ENCODE measurements at places on chromosomes 12 and 14.
A peak's percentile ranks its signal among the peaks of the same experiment; 100 is the strongest.

DNA sequence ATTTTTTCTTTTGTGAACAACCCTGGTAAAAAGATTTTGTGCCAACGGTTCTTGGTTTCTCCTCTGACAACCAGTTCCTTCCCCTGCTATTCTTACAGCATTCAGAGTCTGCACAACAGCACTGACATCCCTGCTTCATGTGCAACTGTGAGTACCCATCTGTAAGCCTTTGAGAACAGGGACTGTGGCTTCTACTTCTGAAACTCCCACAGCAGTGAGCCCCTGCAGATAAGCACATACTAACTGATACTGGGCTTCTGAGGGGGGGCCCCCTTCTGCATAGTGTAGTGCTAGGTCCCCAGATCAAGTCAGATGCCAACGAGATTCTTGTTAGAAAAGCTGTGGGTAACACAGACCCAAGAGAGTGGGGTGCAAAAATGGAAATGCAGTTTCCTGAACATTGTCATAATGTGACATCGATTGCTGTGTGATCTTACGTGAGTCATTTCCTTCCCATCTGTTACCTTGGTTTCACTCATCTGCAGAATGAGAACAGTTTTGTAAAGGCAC is 11.1 kb upstream of the NINJ2 start:
- no peak for DNase-seq

- no peak for DNase-seq
These were observed 156.5 kb upstream of the C14orf180 start for GRCh38 chr14:104422837-104423681.

DNA sequence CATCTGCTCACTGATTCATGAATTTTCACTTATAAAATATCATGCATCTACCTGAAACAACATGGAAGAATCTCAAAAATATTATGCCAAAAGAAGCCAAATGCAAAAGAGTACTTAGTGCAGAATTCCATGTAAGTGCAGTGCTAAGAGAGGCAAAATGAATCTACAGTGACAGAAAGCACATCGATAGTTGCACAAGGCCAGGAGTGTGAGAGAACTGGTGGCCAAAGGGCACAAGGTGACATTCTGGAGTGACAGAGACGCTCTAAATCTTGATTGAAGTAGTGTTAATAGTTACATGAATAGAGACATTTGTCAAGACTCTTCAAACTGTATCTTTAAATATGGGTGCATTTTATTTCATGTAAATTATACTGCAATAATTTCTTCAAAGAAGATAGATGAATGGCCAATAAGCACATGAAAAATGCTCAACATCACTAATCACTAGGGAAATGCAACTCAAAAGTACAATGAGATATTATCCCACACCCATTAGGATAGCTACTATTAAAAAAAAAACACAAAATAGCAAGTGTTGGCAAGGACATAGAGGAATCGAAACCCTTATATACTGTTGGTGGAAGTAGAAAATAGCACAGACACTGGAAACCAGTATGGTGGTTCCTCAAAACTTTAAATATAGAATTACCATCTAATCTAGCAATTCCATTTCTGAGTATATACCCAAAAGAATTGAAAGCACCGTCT is 71.7 kb upstream of the KICS2 start:
- no peak for DNase-seq

DNA sequence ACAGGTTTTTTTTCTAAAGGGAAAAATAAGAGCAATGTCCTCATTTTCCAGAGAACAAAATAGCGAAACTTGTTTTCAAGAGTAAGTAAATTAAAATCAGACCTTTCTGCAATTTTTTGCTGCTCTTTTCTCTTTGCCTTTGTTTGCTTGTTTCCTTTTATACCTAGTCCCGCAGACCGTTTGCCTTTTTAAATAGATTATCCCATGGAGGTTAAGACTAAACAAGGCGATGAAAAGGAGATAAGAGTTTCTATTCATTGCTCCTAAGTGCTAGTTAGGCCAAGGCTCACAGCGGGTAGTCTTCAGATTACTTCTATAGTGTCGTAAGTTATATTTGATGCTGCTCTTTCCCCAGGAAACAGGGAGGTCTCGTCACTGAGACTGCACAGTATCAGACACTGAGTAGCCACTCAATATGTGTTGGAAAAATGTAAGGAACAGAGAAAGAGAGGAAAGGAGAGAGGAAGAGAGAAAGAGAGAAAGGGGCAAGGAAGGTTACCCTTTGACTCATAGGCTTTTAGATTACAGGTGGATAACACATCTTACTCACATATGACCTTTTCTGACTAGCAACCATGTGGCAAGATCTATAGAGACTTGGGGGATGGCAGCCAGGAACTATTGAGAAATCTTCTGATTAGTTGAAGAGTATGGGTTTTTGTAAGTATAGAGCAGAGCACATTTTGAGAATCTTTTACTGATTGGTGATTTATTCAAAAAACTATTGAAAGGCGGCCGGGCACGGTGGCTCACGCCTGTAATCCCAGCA is 107.5 kb upstream of the PARP11 start:
- DNase-seq, result no peak

- DNase-seq, result peak; percentile 24
These were observed 27.6 kb downstream of the TCTN1 start for GRCh38 chr12:110641521-110641920.

DNA sequence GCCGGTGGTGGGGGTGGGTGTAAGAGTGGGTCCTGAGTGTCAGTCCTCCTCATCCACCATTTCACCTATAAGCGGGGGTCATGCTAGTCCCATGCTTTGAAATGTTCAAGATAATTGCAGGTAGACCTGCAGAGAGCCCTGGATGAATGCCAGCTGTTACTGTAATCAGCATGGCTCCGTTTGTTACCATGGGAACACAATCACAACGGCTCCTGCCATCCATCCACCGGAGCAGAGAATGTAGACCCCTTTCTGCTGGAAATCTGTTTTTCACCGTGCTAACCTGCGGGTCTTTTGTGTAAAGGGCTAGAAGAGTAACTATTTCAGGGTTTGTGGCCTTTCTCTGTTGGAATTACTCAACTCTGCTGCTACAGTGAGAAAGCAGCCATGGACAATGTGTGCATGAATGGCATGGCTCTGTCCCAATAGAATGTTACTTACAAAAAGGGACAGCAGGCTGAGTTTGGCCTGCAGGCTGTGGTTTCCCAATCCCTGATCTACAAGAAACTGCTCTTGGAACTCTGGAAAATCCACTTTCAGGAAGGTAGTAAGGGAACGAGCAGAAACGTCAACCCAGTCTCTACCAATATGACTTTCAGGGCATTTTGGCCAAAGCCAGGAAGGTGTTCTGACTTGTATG is 36.1 kb downstream of the KCTD10 start:
- DNase-seq, result no peak

DNA sequence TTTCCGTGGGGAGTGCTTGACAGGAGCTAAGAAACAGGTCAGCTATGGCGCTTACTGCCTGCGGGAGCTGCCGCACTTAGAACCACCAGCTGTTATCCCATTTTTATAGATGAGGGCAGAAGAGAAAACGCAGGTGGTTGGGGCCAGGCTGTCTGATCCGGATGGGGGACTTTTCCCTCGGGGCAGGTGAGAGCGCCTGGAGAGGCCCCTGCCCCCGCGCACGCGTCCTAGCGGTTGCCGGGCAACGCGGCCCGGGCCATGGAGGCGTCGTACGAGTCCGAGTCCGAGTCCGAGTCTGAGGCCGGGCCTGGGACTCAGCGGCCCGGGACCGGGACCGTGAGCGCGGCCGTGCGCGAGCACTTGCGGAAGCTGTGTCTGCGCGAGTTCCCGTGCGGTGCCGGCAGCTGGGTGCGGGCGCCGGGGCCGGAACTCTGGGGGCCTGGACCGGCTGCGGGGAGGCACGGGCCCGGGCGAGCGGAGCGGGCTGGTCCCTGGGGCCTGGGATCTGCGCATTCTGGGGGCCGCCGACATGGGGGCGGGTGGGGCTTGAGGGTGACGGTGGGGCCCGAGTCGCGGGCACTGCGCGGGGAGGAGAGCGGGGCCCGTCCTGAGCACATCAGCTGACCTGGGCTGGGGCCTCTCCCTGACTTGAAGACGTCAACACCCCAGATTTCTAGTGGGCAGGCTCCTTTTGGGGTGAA is at the start of gene LRRC43:
TSS of gene LRRC43 (plus strand) at position 237 of the 701 bp plus-strand sequence. CDS start at position 259, 22 bp downstream.
- DNase-seq, result peak; percentile 18

DNA sequence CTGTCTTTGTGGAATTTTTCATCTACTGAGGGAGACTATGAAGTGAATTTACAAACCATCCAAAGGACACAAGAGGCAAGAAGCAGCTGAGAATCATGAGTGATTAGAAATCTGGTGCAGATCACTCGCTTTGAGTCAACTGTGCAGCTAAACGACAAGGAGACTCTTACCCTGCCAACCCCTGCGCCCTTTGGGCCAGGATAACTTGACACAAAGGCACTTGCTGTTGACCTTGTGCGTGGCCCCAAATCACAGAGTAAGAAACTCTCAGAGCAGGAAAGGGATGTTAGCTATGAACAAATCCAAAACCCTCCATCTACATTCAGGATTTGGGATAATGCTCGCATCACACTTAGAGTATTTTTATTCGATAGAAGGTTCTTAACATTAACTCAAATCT is 11.5 kb upstream of the PARP11 start:
- DNase-seq, result no peak

DNA sequence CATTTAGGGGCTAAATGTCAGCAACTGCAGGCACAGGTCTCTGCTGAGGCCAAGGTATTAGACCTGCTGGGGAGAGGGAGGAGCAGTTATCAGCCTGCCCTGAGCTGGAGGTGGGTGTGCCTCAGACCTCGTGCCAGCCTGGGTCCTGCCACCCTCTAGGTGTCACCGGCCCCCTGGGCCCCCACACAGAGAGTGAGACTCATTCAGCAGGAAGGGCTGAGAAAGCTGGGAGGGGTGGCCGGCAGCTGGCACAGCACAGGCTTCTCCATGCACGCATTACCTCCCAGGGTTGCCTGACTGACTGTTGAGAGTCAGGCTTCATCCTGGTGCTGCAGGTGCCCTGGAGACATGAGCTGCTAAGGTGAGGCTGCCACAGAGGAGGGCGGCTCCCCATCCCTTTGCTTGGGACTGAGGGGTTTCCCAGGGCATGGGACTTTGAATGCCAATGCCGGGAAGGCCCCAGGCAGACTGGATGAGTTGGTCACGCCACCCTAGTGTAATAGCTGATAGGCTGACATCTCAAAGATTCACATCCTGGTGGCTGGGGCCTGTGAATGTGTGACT is 75.3 kb upstream of the C14orf180 start:
- no peak for DNase-seq

GRCh38 chr14:33062881-33063280 is 124.2 kb downstream of the NPAS3 start:
- DNase-seq, result peak; percentile 11

DNA sequence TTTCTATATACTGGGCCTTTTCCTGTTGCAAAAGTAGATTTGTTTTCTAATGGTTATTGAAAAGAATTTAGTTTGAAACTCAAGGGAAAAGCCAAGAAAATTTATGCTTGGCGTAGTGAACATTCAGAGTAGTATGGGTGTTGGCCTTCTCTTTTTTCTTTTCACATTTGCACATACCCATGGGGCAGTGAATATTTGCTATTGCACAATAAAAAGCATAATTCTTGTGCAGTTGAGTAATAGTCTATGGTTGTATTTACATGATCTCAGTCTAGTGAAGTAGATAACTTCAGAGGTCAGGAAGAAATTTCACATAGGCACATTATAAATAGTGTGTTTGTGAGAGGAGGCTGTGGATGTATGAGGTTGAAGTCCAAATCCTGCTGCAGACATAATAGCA is 158.1 kb downstream of the FLRT2 start:
- DNase-seq, result peak; percentile 66

DNA sequence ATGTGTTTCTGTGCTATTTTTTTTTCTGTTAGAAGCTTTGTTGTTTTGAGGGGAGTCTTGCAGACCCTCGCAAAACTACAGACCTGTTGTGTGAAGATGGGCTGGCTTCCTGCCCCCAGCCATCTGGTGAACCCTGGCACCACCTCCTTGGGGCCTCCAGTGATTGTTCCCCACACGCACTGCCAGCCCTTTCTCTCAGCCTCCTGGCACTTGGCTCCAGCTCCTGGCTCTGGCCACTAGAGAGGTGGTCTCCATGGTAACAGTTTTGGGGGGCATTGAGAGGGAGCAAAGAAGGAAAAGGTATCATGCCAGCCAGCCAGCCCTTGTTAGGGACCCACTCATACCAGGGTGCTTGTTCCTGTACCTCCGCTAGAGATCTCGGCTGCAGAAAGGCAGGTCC is 176.4 kb upstream of the RPH3A start:
- no peak for DNase-seq

DNA sequence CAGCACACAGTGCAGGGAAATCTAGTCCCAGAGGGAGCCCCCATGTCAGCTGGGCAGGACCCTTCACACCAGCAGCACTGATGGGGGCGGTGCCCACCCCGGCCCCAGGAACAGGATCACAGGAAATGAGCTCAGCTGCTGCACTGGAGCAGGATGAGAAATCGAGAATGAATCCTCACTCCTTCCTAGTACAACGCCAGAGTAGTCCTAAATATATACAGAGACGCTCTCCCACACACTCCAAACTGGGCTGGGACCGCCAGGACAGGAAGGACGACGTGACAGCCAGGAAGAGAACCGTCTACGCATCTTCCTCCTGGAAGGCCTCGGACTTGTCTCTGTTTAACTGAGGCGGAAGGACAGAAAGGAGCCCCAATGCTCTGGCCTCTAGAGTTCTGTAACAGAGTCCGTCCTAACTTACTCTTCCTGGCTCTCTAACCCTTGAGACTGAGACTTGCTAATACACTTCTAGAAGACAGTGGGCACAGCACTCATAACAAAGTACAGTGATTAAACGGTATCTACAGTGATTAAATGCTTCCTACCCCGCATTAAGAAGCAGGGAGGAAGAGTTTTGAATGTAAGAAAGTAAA is 33.4 kb downstream of the CDC42BPB start:
- peak; percentile 76 for DNase-seq

DNA sequence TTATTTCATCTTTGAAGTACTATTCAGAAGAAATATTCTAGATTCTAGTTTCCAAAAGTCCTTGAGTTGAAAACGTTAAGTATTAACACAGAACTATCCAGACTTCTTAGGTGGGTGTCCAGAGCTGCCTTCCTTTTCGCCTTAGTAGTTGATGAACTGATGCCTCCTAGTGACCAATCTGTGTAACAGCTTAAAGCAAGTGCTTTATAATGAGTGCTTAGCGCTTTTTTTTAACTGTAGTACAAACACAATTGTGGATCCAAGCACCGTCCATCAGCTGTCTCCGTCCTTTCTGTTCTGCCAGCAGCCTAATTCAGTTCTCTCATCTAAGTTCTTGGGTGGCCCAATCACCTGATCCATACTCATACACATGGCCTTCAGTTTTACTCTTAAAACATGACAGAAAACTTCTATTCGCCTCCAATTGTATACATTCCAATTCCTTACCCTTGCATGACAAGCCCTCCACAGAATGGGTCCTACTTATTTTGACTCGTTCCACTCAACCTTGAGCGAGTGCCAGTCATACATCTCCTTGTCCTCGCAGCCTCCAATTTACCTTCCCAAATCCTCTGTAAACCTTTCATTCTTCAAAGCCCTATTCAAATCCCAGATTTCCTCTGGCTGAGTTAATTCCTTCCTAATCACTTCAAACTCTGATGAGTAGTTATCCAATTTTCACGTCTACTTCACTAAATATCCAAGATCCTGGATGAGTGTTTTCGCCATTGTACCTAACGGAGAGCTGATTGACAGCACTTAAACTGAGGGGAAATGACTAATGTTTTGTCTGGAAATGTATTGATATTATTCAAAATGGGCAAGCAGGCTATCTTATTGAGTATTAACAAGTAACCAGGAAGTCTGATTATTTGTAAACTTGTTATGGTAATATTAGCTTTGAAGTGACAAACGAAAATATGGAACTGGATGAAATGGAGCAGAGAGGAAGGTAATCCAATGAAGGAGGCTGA is 5.8 kb upstream of the PHLDA1 start:
- DNase-seq, result peak; percentile 82

- no peak for DNase-seq
These were observed 44.5 kb downstream of the RERGL start for GRCh38 chr12:18045446-18045992.
